Right atrium auricular region (tissue), 2 donors: ENCODE measurements at places on chromosomes 4 and X. TPM values are rescaled to one million over a fixed set of nuclear protein-coding genes. Genes with fewer than 3 reads are reported as not detected.

DNA sequence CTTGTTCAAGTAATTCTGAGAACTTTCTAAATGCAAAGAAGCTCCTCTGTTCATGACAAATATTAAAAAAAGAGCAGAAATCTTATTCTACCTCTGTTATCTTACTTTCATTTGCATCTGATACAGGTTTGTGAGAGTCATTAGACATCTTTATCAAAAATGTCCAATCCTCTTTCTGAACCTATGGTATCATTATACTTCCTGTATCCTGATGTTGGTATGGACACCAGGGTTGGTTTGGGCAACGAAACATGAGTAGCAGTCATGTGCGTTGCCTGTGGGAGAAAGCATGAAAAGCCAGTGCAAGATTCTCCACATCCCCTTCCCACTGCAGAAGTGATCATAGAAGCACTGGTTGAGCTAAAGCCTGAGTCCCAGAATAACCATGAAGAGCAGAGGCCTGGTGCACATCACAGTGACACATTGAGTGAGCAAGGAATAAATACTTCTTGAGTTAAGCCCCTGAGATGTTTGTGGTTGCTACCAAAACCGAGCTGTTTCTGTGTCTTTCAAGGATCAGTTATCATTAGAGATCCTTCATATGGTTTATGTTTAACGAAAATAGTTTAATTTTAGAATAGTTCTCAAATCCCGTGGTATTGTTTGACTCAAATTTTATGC is 197.2 kb downstream of the BANK1 start:
- DNase-seq = no peak

DNA sequence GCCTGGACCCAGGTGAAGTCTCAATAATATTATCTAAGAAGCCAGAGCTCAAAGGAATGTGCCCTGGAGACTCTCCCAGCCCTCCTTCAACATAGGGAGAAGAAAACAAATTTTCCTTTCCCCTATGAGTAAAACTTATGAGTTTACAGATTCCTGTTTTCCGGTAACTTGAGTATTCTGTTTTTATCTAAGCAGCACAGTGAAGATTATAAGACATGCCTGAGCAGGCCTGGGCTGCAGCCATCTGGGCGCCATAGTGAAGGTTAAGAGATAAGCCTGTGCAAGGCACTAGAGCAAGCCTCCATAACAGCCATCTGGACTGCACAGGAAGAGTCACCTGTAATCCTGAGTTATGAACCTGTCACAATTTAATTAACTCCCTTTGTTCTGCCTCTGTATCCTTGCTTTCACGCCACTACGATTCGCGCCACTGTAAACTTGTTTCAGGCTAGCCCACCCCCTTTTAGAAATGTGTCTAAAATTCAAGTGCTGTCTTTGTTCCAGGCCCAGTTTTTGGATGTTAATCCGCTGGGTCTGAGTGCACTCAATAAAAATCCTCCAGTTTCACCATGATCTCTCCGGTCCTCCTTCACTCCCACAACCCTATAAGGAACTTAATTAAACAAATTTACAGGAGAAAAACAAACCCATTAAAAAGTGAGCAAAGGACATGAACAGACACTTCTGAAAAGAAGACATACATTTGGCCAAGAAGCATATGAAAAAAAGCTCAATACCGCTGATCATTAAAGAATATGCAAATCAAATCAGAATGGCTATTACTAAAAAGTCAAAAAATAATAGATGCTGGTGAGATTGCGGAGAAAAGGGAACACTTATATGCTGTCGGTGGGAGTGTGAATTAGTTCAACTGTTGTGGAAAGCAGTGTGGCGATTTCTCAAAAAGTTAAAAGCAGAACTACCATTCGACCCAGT is 189.5 kb downstream of the APBB2 start:
- no peak for DNase-seq

- no peak for DNase-seq
Observed at GRCh38 chr4:4837316-4837715, 22.1 kb upstream of the MSX1 start.

HPGDS gene
- not detected for total RNA-seq

CFP gene
- total RNA-seq = 6.3 TPM

- DNase-seq = no peak
Observed at GRCh38 chr4:173398779-173399415, at the start of gene SCRG1. SCRG1 (minus strand) TSS chr4:173399116; CDS start chr4:173391414, 7,702 bp downstream.

DNA sequence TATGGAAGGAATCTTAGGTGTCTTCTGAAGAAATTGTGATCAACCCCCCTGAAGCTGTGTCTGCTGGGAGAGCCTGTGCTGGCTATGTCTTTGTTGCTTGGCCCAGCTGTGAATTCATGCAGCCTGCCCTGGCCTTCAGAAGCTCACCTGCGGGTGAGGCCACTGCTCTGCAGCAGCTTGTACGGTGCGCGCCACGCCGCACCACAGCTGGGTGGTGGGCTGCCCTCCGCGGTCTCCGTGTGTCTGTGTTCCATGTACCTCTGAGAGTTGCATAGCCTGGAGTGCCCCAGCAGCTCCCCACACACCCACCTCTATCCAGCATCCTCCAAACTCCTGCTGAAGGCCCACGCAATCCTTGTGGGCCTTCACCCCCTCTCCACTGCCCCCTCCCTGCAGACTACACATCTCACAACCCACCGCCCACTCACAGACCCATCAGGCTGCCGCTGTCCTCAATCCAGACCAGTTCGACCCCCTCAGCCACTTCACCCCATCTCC is 65.6 kb downstream of the ENPP6 start:
- DNase-seq = no peak

GPM6B gene
- 14.2 TPM for total RNA-seq

SCD5 gene
- 14.0 TPM for total RNA-seq

GRCh38 chr4:104492183-104492771 is 2.4 kb downstream of the CXXC4 start:
- DNase-seq = no peak

GRCh38 chr4:107711831-107712230 is 8.2 kb downstream of the PAPSS1 start:
- no peak for DNase-seq

USP51 gene
- total RNA-seq = 1.7 TPM

DNA sequence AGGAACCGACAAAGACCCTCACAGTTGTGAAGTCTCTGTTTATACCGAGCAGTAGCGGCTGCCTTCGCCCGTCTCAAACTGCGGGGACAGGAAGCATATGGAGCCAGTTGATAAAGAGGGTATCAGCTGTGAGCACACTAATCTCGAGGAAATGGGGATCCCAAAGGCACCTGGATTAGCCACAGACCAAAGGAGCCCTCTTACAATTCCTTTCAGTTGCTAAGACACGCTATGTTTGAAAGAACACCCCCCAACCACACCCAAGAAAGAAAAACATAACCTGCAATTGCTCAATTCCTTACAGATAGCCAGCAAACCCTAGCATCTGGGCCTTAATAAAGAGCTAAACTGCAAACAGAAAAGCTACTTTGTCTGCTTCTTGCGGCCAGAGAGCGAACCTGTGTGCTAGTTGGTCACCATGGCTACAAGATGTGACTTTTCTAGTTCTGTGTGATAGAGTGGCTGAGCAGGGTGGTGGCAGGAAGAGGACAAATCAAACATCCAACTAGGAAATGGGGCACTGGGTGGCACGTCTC is 23.3 kb upstream of the CHRNA9 start:
- DNase-seq = no peak

DNA sequence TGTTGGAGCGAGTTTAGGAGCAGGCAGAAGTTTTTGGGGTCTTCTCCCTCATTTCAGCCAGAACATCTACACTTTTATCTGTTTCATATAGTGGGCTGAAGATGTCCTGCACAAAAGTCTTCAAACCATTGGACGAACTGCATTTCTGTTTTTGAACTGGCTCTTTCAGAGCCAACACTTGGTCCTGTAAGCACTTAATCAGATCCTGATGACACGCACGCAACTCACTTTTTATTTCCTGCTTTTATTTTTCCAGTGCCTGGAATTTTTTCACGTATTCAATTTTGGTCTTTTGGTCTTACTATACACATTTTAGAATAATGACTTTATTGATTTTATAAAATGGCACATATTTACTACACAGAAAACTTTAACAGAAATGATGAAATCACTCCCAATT is 40.2 kb upstream of the NKX3-2 start:
- no peak for DNase-seq

PFKFB1 gene
- total RNA-seq = not detected

ZFP92 gene
- total RNA-seq = 0.85 TPM

FAM156A gene
- 4.3 TPM for total RNA-seq

HHIP gene
- total RNA-seq = 14.5 TPM

- no peak for DNase-seq
Observed at GRCh38 chrX:57952320-57952678, 42.0 kb upstream of the ZXDA start.

NLRP2B gene
- not detected for total RNA-seq

PPP4R3C gene
- total RNA-seq = not detected

GRIA2 gene
- total RNA-seq = not detected

- no peak for DNase-seq
Observed at GRCh38 chr4:8763966-8764901, 107.4 kb downstream of the HMX1 start.

PABPC5 gene
- total RNA-seq = 1.6 TPM

DNA sequence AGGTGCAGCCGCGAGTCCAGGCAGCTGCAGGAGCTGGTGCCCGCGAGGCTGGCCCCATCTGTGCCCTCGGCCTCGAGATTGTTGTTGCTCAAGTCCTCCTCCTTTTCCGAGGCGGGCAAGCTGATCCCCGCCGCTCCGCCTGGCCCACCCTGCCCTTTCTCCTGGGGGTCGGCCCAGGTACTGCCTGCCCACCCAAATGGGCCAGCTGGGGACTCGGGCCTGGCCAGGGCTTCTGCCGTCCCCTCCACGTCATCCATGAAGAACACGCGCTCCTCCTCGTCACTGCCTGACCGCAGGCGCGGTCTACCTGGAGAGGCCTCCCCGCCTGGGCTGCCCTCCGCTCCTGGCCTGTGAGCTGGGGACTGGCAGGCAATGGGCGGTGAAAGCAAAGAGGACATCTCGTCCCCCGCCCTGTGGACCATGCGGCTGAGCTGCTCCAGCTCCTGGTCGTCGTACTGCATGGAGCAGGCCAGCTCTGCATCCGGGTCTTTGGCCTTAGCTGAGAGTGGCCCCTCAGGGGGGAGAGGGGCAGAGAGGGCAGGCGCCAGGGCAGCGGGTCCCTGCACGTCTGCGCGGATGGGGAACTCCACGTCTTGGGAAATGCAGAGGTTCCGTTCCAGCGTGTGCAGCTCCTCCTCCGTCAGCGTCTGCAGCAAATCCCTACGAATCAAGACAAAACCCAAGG is 43.1 kb upstream of the MXD4 start:
- DNase-seq = peak; percentile 21

GRCh38 chr4:123298261-123298660 is 98.3 kb upstream of the SPRY1 start:
- DNase-seq = no peak

DNA sequence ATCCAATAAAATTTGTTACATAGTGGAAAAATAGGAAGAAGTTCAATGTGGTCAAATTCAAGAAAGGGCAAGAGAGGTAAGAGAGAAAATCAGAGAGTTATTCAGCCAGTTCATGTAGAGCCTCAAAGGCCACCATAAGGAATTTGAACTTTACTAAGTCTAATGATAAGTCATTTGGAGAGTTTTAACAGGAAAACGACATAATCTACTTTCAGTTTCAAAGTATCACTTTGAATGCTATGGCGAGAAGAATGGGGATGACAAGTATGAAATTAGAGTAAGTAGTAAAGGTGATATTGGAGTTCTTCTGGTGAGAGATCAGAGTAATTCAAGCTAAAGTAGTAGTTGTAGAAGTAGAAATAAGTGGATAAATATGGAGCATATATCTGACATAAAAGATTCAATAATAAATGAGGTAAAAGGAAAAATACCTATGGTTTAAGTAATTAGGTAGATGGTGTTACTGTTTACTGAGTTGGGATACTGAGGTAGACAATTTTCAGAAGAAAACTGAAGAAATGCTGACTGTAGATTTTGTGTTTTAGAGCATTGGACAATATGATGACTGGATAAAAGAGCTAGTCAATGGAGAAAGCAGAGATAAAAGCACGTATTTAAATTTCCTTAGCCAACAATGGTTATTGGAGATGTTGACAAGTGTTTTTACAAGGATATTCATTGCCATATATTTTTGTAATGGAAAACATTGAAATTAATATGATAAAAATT is 331.7 kb upstream of the ADGRL3 start:
- DNase-seq = no peak

ACE2 gene
- 26.1 TPM for total RNA-seq

TMPRSS11F gene
- not detected for total RNA-seq

DNA sequence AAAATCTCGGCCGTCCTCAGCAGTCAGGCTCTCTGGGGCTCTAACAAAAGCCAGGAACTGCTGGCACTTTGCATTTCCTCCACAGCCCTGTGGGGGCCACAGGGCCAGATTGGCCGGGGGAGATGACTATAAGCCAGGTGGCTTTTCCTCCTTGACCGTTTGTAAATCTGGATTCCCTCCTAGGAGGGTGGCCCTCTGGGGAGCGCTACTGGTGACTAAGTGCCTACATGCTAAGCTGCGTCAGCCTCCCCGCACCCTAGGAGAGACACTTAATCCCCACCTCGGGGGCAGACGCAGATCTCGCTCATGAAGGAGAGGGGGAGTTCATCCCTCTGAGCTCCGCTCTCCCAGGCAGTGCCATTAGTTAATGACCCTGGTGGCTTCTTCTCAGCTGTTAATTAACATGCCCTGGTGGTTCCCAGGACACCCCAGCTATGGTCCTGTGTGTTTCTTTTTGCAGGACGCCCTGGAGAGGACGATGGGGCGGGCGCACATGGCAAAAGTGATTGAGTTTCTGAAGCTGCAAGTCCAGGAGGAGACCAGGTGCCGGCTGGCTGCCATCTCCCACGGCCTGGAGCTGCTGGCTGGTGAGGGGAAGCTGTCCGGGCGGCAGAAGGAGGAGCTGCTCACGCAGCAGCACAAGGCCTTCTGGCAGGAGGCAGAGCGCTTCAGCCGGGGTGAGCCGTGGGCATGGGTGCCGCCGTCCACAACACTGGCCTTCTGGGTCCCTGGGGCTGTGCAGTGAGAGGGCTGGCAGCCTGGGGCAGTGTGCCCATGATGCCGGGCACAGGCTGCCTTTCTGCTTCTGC is 41.6 kb downstream of the EVC start:
- peak; percentile 34 for DNase-seq

GRCh38 chrX:64994131-64994798 is 18.0 kb upstream of the ZC4H2 start:
- DNase-seq = no peak

F9 gene
- not detected for total RNA-seq

DNA sequence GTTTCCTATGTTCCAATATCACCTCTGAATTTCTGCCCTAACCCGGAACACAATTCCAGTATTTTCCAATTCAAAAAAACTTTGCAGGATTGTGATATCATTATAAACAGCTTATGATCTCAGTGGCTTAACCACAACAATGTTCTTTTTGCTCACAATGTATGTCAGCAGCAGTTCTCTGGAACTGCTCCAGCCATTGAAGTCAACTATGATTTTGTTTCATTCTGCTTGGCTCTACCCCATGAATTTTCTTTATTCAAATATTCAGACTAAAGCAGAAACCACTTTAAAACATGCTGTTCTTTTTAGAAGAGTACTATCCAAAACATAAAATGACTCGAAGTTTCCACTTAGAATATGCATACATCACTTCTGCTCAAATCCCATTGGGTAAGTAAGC is 1611.1 kb downstream of the ARAP2 start:
- DNase-seq = no peak

GRCh38 chrX:70410921-70411320 is 12.2 kb upstream of the GDPD2 start:
- DNase-seq = no peak
